ENCODE measurements at places on chromosomes 4 and X.

DNA sequence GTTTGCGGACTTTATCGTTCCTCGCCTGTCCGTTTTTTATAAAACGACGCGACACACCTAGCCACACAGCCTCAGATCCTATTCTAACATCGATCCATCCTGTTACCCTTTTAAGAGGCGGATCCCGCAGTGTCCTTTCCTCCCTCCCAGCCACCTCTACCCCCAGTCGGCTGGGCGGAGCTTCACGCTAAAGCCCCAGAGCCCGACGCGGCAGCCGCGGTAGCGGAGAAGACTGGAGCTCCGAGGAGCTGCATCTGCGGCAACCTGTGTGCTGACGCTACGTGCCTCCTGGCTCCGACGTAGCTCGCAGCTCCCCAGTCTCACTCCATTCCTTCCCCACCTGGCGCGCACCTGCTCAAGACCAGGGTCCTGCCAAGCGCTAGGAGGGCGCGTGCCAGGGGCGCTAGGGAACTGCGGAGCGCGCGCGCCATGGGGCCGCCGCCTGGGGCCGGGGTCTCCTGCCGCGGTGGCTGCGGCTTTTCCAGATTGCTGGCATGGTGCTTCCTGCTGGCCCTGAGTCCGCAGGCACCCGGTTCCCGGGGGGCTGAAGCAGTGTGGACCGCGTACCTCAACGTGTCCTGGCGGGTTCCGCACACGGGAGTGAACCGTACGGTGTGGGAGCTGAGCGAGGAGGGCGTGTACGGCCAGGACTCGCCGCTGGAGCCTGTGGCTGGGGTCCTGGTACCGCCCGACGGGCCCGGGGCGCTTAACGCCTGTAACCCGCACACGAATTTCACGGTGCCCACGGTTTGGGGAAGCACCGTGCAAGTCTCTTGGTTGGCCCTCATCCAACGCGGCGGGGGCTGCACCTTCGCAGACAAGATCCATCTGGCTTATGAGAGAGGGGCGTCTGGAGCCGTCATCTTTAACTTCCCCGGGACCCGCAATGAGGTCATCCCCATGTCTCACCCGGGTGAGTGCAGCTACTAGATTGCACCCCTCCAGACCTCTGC, at the start of gene RNF128:
TSS of gene RNF128 (plus strand) at position 217 of the 953 bp plus-strand sequence. CDS start at position 430, 213 bp downstream.
- DNase-seq = no peak

- DNase-seq = no peak
Observed at GRCh38 chr4:54433686-54434085, 204.6 kb downstream of the PDGFRA start.

GRCh38 chr4:109179061-109179460, 123.4 kb downstream of the COL25A1 start:
- no peak for DNase-seq

GRCh38 chr4:170476351-170476750, 386.6 kb upstream of the AADAT start:
- no peak for DNase-seq

GRCh38 chrX:115260330-115260729, 26.4 kb upstream of the LRCH2 start:
- no peak for DNase-seq

- no peak for DNase-seq
Observed at GRCh38 chr4:38294238-38294637, 334.0 kb downstream of the PTTG2 start.

DNA sequence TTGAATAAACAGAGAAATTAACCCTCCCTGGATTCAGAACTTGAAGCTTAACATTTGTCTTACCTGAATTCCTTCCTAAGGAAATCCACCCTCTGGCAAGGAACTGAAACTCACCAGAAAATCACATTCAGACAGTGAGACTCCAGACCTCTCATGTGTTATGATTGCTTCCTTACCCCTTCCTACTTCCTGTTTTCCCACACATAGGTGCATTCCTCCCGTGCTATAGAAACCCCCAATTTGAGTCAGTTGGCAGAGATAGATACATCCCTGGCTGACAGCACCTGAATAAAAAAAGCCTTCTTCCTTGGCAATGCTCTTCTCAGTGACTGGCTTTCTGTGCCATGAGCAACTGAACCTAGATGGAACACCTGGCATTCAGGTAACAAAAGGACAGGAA, 157.0 kb upstream of the SMIM31 start:
- no peak for DNase-seq

DNA sequence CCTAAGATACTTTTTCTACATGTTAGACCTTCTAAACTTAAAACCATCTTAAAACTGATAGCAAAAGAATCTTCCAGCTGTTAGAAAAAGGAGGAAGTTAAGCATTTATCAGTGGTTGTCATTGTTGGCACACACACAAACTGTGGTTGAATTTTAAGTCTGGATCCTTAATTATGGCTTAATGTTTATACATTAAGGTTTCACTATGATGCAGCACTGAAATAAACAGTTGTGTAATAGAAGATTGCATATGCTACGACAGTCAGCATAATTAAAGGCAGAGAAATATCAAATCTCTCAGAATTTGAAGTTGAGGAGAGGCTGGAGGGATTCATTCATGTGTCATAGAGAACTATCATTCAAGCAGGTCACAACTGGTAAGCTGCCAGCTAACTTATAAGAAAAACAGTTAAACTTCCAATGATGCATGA, 32.3 kb downstream of the ADGRA3 start:
- DNase-seq = no peak

DNA sequence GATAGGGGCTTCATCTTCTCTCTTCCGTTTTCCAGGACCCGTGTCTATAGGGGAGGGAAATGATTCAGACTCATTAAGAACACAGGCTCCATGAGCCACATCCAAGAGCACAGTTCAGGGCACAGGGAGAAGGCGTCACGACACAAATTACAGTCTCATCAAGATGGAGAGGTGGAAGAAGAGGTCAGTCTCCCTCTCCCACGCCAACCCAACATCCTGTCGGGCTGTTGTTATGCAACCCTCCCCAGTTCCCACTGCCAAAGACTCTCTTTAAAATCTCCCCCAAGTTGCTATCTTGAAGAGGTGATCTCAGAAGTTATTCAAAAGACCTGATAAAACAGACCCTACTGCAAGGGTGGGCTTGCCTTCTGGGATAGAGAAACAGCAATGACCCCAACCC, 12.6 kb downstream of the ZMYM3 start:
- DNase-seq = no peak

GRCh38 chr4:112026058-112026457, 119.2 kb upstream of the FAM241A start:
- DNase-seq = no peak

DNA sequence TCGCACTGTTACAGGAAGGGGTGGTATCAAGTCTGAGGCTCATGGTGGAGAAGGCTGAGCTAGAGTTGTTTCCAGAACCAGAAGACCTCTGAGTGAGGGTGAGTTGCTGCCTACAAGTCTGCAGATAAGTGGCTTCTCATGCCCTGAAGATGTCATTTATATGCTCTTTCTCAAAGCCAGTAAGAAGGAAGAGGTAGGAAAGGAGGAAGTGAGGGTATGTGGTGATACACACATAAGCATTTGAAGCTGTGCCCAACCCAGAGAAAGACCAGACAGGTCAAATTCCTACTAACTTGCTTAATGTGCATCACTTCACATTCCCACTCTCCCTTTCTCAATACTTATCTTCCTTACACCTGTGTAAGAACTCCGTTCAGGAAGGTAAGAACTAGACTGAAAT, at the start of gene PPBP:
TSS of gene PPBP (minus strand) at position 130 of the 400 bp plus-strand sequence. CDS start at position 43, 87 bp downstream.
- no peak for DNase-seq

DNA sequence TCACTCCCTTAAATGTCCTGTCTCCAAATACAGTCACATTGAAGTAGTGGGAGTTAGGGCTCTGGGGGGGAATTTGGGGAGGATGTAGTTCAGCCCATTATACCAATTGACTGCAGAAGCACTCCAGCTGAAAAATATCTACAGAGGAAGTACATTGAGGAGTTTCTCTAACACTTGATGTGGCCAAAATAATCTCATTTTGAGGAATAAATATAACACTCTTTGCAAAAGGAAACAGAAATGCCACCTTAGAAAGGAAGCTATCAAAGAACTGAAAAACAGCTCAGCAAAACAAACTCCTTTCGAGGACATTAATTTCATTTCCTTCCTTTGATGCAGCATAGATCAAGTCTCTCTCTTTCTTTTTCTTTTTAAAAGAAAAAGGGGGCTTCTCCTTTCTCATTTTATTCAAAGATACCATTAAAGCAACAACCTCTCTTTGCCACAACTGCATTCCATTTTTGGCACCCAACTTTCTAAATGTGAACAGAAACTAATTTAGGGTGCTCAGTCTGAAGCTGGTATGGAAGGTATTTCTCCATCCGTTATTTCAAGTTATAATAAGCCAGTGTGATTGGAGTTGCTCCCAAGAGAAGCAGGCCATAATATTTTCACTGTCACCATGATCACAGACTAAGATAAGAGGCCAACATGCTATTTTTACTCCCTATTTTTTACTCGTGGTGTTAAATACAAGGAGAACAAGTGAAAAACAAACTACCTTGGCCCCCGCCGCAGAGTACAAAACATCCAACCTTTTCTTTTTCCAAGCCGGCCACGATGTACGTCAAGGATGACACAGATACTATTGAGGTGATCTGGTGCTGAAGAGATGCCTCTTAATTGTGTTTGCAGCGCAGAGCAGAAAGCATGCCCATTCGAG, 230.4 kb upstream of the GATB start:
- no peak for DNase-seq

DNA sequence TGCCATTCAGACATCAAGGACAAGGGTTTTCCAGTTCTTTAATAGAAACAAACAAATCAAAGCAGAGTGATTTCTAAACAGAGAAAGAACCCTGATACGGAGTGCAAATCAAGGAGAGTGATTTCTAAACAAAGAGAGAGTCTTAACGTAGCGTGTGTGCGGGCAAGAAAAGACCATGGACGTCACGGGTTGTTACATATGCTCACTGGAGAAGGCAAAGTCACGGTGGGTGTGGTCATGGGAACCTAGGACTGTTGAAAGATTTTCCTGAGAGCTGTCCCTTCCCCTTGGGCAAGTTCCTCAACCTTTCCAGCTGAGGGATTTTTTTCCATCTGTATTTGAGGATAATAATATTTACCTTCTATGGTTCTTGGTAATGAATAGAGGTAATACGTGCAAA, 95.0 kb upstream of the SLC34A2 start:
- no peak for DNase-seq

DNA sequence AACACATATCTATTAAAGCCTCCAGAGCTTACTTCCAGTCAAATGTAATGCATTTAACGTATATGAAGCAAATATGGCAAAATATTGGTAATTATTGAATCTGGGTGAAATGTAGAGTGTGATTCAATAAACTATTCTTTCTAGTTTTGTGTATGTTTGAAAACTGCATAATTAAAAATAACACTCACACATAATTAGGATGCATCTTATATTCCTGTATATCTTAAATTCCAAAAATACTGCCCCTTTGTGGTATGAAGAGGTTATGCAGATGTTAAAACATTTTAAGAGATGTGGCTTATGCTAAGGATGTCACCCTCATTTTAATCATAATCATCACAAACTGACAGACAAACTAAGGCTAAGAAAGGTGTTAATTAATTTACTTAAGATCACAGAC, 182.9 kb downstream of the COX18 start:
- DNase-seq = no peak

- peak; percentile 51 for DNase-seq
Observed at GRCh38 chr4:13656569-13657405, 29.3 kb upstream of the BOD1L1 start.

DNA sequence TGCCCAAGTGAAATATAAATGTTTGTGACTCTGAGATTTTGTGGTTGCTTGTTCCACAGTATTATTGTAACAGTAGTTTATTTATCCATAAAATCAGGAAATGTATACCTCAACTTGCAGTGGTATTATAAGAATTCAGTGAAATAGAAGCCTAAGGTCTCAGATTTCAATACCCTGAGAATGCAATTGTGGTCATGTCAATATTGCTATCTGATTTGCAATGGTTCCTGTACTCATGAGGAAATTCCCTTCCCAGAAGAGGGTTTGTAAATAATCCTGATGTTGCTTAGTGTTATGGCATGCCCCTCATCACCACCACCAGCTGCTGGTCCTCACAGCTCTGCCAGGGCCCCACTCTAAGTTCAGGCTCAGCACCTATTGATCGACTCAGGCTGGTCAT, 67.8 kb downstream of the SLC34A2 start:
- DNase-seq = no peak

- no peak for DNase-seq
Observed at GRCh38 chrX:84634201-84634782, 132.0 kb upstream of the HDX start.

DNA sequence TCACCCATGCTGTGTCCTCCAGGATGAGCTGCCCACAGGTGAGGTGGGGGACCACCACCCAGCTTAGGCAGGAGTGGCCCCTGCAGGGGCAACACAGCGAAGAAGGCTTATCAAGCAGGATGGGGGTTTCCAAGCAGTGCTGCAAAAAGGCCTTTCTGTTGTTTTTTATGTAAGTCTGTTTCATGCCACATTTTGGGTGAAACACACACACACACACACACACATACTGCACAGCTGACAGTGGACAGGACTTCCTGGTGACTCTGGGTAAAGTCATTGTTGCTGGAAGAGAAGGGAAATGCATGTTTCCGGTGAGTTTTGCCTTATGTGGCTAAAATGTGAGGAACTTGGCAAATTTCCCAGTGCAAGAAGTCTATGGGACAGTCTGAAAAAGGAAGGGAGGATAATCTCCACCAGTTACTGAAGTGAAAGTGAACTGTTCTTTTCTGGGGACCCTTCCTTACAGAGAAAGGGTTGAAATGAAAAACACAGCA, 119.2 kb downstream of the IRF2 start:
- no peak for DNase-seq
